ENCODE measurements at places on chromosomes 2 and 18.

GRCh38 chr2:218642786-218643185, 16.6 kb downstream of the ZNF142 start:
- no peak for DNase-seq

GRCh38 chr2:211187602-211188001, 631.2 kb downstream of the CPS1 start:
- no peak for DNase-seq

GRCh38 chr2:105776560-105776928, 31.8 kb downstream of the NCK2 start:
- no peak for DNase-seq

GRCh38 chr2:28833740-28834470, 23.3 kb downstream of the SPDYA start:
- no peak for DNase-seq
